H54 (cell line): ENCODE measurements at places on chromosomes 6 and 20.

DNA sequence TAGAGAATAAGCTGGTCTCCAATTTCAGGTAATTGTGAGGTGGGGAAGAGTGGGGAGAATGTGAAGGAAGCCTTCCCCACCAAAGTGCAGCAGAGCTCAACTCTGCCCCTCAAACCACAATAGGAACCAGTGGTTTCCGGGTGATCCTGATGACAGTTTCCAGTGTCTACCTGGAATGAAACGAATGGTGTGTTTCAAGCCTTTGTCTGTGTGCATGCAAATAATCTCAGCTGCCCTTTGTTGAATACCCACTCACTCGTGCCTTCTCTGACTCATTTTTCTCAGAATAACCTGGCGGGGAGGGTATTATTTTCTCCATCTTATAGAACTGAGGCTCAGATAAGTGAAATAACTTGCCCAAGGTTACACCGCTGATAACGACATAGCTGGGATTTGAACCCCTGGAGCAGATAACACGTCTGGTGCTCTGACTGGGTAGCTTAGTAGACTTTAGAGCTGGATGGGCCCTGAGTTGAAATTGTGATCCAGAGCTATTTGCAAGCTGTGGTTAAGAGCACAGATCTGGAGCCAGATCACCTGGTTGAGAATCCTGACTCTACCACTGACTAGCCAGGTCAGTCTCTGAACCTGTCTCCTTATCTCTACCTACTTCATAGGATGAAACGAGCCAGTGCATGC, 85.1 kb downstream of the EYA2 start:
- no peak for DNase-seq

GRCh38 chr20:48538058-48538825, 289.6 kb downstream of the PREX1 start:
- peak; percentile 71 for DNase-seq

- no peak for DNase-seq
These were observed 34.9 kb upstream of the DST start for GRCh38 chr6:56677559-56677958.

GRCh38 chr6:72246926-72247325, 360.6 kb downstream of the RIMS1 start:
- no peak for DNase-seq

- no peak for DNase-seq
These were observed 205.9 kb downstream of the HACE1 start for GRCh38 chr6:104653781-104654180.

- DNase-seq: no peak
These were observed 30.9 kb downstream of the BAK1 start for GRCh38 chr6:33549196-33549595.

- DNase-seq: peak; percentile 39
These were observed 43.1 kb upstream of the NAA20 start for GRCh38 chr20:19973961-19974629.

- no peak for DNase-seq
These were observed 246.9 kb downstream of the PACRG start for GRCh38 chr6:162974685-162975084.
